ENCODE measurements at places on chromosomes 1 and 21. TPM values are rescaled to one million over a fixed set of nuclear protein-coding genes. Genes with fewer than 3 reads are reported as not detected.
A peak's percentile ranks its signal among the peaks of the same experiment; 100 is the strongest.

DNA sequence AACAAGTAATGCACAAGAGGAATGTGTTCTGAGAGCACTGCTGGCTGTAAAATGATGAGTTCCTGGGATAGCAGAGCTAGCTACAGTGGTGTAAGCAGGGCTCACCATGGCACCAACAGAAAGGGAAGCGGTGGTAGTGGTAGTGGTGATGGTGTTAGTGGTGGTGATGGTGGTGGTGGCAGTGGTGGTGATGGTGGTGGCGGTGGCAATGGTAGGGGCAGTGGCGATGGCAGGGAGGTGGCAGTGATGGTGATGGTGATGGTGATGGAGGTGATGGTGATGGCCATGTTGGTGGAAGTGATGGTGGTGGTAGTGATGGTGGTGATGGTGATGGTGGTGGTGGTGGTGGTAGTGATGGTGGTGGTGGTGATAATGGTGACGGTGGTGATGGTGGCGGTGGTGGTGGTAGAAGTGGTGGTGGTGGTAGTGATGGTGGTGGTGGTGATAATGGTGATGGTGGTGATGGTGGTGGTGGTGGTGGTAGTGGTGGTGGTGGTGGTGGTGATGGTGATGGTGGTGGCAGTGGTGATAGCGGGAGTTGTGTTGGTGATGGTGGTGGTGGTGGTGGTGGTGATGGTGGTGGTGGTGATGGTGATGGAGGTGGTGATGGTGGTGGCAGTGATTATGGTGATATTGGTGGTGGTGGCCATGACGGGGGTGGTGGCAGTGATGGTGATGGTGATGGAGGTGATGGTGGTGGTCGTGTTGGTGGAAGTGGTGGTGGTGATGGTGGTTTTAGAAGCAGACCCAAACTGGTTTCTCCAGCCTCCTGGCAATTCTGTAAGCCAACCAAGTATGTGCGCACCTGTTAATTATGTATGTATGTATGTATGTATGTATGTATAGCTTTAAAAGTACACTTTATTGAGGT lies 254.1 kb downstream of the TRABD2B start:
- H3K27me3 ChIP-seq, result peaks cover 47% of the 10 kb centered on the region
- DNase-seq, result no peak

DNA sequence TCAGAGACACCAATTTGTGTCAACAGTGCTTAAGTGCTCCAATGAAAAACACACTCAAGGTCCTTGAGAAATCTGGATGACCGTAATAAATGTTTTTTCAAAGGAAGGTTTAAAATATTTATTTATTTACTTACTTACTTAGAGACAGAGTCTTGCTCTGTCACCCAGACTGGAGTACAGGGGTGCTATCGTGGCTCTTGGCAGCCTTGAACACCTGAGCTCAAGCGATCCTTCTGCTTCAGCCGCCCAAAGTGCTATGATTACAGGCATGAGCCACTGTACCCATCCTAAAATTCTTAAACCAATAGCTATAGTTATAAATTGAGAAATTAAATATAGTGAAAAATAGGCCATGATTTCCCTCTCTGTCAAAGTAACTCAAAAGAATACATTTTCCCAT lies 17.3 kb upstream of the ERICH3 start:
- no peaks in the 10 kb centered on the region for H3K36me3 ChIP-seq
- no peak for DNase-seq
- no peak overlapping the region for H3K27ac ChIP-seq

GRCh38 chr1:212178851-212179250 lies 106.4 kb upstream of the PPP2R5A start:
- no peaks in the 10 kb centered on the region for H3K27me3 ChIP-seq
- DNase-seq, result no peak
- H3K27ac ChIP-seq, result no peak overlapping the region
- no peak overlapping the region for H3K4me3 ChIP-seq
- no peaks in the 10 kb centered on the region for H3K36me3 ChIP-seq

- peak overlapping the region; percentile 40 for H3K27ac ChIP-seq
- H3K4me3 ChIP-seq, result no peak overlapping the region
- DNase-seq, result no peak
- peaks cover 7% of the 10 kb centered on the region for H3K4me1 ChIP-seq
- H3K27me3 ChIP-seq, result no peaks in the 10 kb centered on the region
These were observed 123.9 kb upstream of the TMPRSS2 start for GRCh38 chr21:41631564-41632461.

DNA sequence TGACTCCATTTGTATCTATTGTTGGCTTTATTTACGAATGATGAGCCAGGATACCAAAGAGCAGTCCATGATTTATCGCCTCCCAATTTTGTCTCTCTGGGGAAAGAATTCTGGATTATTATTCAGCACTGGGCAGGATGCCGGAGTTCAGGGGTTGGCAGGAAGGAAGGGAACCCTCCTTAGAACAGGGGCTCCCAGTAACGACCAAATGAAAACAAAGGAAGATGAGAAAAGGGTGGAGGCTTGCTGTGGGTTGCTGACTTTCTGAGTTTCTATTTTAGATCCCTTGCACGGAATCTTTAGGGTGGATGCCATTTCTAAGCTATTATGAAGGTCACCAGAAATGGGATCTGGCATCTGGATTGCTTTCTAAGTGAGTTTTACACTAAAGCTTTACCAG lies 231.2 kb upstream of the LYPLAL1 start:
- no peak overlapping the region for H3K4me3 ChIP-seq
- H3K27me3 ChIP-seq, result no peaks in the 10 kb centered on the region
- DNase-seq, result no peak
- H3K4me1 ChIP-seq, result no peaks in the 10 kb centered on the region

PRUNE1 gene
- 28.5 TPM for total RNA-seq

NHLH1 gene
- 0.70 TPM for total RNA-seq

All from WTC11 (cell line).